ENCODE measurements at places on chromosomes 1 and 21. TPM values are rescaled to one million over a fixed set of nuclear protein-coding genes. Genes with fewer than 3 reads are reported as not detected.
A peak's percentile ranks its signal among the peaks of the same experiment; 100 is the strongest.

Gene PPFIA4
- total RNA-seq, result 3.4 TPM

DNA sequence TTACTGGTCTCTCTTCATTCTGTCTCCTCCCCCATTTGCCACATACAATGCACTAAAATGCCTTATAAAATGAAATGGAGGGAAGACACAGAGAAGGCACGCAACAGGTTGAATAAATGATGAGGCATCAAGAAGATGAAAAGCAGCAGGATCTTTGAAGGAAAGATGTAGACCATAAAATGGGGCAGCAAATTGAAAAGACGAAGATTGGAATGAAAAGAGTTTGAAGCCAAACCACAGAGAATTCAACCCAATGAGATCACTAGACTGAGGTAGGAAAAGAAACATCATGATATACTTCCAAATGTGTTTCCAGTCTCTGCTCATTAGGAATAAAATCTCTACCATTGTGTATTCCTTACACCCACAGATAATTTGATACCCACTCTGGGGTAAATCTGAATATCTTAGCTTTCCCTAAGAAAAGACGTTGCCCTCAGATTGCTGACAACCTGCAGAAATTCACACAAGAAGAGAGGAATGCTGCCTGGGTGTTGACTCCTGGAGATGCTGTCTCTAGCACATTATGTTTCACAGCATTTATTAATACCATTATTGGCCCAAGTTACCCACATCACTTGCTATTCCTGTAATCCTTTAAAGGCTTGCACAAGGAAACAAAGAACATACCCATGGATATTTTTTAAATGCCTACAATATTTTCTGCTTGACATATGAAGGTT lies 230.9 kb downstream of the LTN1 start:
- DNase-seq, result no peak

Gene AK5
- 3.4 TPM for total RNA-seq

Gene CCDC17
- total RNA-seq, result 1.9 TPM

Gene FLG2
- not detected for total RNA-seq

- peak; percentile 82 for DNase-seq
Measured at GRCh38 chr1:32142446-32143301, 34.8 kb downstream of the KPNA6 start.

Gene TRIM17
- total RNA-seq, result not detected

Gene IGSF8
- 37.1 TPM for total RNA-seq

DNA sequence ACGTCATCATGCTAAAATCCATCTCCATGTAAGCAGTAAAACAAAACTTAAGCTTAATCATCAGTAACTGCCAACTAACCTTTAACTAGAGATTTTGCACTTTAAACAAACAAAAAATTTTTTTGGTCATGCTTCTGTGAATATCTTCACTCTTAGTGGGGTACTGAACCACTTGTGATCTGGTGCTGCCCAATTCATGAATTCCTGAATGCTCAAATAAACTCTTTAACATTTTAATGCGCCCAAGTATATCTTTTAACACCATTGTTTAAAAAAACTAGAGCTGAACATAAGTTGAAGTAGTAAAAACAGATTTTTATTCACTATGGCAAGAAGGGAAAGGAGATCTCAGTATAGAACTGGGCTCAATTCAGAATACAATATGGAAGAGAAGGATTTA lies 196.9 kb upstream of the USP24 start:
- DNase-seq, result no peak

Gene KRTAP10-8
- total RNA-seq, result not detected

GRCh38 chr1:2085080-2085479 lies 34.9 kb downstream of the PRKCZ start:
- DNase-seq, result no peak

DNA sequence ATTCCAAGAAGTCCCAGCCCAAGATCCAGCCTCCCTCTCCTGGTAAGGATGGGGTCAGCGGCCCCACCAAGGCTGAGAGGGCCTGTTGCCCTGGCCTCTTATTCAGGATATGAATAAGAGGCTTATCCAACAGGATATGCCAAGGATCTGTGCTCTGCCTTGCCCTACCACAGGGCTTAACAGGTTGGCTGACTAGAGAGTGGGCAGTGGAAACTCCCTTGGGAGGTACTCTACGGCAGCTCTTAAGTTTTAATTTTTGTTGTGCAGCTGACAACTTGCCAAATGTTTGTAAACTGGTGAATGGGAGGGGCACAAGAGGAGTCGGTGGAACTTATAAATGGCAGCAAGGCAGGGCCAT lies 16.5 kb upstream of the PIGV start:
- DNase-seq, result no peak

- DNase-seq, result no peak
Measured at GRCh38 chr1:206508130-206508889, 979 bp downstream of the RASSF5 start.

Gene CENPF
- 101 TPM for total RNA-seq

DNA sequence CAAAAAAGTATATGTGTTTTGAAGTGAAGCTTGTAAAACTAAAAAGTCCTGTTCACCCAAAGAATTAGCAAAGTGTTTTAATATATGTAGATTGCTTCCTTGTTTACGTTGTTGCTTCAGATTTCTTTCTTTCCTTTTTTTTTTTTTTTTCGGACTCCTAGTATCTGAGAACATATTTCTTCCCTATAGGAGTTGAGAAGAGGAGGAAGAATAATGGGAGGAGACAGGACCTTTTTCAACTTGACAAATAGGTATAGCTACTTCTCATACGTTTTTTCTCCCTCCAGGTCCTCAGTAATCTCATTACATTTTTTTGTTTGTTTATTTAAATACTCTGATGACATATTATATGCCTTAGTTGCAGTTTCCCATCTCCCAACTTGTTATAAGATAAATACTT lies 8.9 kb downstream of the DISP1 start:
- no peak for DNase-seq

Gene DAB1
- not detected for total RNA-seq

GRCh38 chr1:92091625-92092024 lies 11.5 kb downstream of the BTBD8 start:
- DNase-seq, result no peak

- peak; percentile 99 for DNase-seq
Measured at GRCh38 chr1:162856260-162856659, 4.7 kb downstream of the CCDC190 start.

GRCh38 chr21:35025206-35026152 lies 23.6 kb downstream of the RUNX1 start:
- no peak for DNase-seq

DNA sequence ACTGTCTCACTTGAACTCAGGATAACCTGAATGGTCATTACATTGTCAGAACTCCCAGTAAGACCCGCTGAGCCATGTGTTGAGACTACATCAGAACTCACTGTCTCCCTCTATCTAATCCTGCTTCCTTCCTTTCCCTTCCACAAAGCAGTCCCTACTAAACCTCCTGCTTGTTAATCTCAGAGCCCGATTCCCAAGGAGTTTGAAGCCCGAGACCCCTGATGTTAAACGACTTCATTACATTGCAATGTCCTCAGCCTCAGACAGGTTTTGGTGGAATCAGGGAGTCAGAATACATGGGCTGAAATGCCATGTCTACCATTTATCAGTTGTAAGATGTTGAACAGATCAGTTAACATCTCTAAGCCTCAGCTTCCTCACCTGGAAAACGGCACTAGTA lies 682.4 kb downstream of the ADGRL2 start:
- no peak for DNase-seq

DNA sequence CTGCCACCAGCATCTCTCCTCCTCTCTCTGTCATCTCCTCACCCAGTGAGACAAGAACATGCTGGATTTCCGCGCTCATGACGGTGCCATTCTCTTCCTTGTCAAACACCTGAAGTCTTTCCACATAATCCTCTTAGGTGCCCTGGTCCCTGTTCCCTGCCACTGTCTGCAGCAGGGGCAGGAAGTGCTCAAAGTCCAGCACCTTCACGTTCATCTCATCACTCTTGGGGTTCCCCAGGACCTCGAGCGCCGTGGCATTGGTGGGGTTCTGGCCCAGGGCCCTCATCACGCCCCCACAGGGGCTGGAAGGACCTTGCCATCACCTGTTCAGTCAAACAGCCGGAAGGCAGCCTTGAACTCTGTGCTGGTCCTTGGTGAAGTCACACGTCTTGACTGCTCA lies 9.1 kb upstream of the AGPAT3 start:
- no peak for DNase-seq

Gene HES3
- total RNA-seq, result not detected

Gene SLC45A3
- total RNA-seq, result 37.6 TPM

- no peak for DNase-seq
Measured at GRCh38 chr21:46416551-46416950, 42.1 kb upstream of the DIP2A start.

DNA sequence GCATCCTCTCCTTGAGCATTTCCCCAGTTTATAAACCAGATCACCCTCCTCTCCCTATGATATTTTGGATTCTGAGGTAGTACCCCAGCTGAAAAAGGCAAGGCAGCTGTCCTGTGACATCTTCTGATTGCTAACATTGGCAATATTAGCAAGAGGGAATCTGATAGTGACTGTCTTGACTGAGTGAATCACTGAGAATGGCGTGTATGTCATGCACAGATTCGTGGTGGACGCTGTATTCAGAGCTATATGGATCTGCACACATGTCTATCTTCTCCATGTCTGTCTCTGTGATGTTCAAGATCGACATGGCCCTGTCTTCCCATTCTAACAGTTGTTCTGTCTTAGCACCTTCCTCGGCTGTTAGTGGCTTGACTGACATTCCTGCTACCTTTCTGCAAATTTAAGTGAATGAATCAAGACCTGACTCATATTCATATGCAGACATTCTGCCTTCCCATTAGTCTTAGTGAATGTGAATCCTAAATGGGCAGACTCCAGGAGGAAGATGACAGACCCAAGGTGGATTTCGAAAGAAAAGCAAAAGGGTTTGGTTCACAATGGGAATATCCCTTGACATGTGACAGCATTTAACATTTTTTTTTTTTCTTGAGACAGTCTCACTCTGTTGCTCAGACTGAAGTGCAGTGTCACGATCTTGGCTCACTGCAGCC lies 97.7 kb downstream of the PGBD5 start:
- DNase-seq, result peak; percentile 78

- peak; percentile 40 for DNase-seq
Measured at GRCh38 chr1:11648732-11649158, 5.5 kb downstream of the FBXO2 start.

Gene CYP4A11
- not detected for total RNA-seq

DNA sequence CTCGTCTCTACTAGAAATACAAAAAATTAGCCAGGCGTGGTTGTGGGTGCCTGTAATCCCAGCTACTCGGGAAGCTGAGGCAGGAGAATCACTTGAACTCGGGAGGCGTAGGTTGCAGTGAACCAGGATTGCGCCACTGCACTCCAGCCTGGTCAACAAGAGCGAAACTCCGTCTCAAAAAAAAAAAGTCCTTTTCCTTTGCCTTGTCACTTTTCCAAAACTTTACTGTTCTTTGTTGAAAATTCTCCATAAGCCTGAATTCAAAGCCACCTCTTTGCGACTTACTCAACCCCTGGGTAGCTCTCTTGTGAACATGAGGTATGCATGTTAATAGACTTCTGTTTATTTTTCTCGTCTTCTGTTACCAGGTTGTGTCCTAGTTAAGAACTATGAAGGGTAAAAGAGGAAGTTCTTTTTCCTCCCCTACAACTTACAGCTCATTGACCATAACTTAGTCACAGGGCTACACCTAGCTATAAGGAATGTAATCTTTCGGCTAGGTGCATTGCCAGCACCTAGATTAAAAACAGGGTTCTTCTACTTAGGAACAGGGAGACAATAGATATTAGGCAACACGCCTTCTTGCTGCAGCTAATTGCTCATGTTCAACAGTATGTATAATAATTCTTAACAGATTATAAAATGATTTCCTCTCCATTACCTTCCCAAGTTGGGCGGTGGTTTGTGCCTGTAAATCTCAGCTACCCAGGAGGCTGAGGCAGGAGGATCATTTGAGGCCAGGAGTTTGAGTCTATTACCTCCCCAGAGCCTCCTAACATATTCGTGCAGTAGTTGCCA lies 40.9 kb downstream of the PTAFR start:
- DNase-seq, result peak; percentile 89

GRCh38 chr1:51605961-51606723 lies 10.8 kb upstream of the OSBPL9 start:
- DNase-seq, result no peak

DNA sequence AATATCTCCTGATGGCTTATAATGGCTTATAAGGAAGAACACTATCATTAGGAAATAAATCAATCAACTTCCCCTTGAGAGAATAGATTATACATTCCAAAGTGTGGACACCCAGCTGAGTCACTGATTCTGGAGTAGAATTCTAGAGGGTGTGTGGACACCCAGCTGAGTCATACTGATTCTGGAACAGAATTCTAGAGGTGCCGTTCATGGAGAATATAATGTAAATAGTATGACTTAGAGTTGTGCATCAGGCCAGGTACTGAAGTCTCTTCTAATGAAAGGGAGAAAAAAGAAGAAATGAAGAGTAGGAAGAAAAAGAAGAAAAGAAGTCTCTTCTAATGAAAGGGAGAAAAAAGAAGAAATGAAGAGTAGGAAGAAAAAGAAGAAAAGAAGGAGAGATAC lies 2.4 kb upstream of the USP33 start:
- DNase-seq, result peak; percentile 93

DNA sequence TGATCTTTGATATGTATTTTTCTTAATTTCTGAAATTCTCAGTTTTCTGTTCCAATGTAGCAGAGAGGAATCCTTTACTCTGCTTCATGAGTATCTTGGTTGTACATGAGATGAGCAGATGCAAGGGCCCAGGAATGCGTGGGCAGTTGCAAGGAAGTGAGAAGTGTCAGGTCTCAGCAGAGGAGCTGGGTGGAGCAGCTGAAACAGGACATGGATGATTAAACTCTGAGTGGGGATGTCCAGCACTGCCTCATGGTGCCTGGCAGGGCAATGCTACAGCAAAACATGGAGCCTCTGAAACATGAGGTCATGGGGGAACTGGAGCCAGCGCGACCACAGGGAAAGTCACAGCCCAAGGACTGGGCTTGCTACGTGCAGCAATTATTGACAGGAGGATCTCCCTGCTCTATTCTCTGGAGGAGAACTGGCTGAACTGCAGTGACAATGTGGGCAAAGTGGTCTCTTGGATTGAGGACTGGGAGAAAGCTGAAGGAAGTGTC lies 48.4 kb downstream of the COLGALT2 start:
- peak; percentile 25 for DNase-seq

- DNase-seq, result peak; percentile 42
Measured at GRCh38 chr1:61081144-61081685, 1.1 kb upstream of the NFIA start.

DNA sequence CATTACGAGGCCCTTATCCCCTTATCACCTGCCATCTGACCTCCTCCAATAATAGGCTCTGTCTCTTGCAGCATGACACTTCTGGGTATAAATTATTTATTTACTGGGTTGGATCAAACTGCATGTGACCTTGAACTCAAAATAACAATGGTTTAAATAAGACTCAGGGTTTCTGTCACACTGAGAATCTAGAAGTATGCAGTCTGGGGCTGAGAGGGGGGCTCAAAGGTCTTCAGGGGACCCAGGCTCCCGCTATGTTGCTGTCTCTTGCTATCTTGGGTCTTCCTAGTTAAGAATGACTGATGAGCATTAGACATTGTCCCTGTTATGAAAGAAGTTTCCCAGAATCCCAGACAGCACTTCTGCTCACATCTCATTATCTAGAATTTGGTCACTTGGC lies 133.5 kb downstream of the URB2 start:
- no peak for DNase-seq

Gene OXCT2
- 3.9 TPM for total RNA-seq

Gene SPRR1A
- not detected for total RNA-seq

Gene LCE2A
- not detected for total RNA-seq

Gene PACC1
- total RNA-seq, result 37.5 TPM

Gene REN
- 3.1 TPM for total RNA-seq

- DNase-seq, result peak; percentile 77
Measured at GRCh38 chr1:51518033-51518585, 957 bp downstream of the EPS15 start.

- DNase-seq, result no peak
Measured at GRCh38 chr1:230109895-230110667, 43.0 kb downstream of the GALNT2 start.
